ENCODE measurements at places on chromosomes 3 and 15.
A peak's percentile ranks its signal among the peaks of the same experiment; 100 is the strongest.

DNA sequence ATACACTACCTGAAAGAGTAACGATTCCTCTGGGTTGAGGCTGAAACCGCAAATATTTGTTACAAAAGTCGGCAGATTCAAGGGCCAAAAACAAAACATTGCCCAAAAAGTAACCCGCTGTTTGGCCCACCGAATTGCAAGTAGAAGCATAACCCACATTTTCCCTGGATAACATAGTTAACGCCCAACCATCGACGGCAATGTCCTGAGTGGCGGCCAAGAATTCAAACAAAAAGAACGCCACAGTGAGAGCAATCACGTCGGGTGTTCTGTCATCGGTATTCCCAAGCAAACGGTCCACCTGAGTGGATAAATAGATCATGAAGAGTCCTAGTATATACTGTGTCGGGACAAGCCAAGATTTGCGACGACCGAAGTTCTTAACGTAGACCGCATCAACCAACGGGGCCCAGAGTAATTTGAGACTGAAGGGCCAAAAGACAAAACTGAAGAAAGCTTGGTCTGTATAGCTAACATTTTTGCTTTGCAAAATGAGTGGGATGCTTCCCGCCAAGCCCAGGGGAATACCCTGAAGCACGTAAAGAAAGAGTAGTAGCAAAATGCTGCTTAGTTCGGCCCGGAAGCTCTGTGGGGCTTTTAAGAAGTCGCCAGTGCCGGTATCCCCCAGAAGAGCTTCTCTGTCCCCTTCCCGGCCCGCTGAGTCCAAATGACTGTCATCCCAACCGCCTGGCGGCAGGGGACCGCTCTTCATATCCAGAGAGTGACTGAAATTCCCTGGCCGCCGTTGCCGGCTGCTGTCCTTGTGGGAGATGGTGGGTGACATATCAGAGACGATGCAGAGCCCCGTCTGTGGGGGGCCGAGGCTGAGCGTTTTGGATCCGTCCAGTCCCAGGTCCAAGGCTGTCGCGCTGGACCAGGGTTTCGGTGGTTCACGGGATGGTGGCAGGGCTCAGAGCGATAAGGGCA is 750 bp downstream of the SLC33A1 start:
- peak; percentile 6 for DNase-seq

DNA sequence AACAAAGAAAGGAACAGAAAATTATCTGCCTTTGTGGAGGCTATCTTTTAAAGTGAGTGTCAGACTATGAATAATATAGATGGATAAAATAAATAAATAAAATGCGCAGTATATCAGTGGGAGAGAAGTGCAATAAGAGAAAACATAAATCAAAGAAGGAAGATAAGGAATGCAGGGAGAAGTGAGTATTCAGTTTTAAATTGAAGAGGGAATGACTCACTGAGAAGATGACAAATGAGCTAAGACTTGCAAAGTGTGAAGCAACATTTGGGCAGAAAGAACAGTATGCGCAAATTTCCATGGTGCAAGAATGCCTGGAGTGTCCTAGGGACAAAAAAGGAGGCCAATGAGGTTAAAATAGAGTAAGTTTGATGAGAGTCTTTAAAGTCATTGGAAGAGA is 1300.1 kb upstream of the ALCAM start:
- DNase-seq, result no peak

DNA sequence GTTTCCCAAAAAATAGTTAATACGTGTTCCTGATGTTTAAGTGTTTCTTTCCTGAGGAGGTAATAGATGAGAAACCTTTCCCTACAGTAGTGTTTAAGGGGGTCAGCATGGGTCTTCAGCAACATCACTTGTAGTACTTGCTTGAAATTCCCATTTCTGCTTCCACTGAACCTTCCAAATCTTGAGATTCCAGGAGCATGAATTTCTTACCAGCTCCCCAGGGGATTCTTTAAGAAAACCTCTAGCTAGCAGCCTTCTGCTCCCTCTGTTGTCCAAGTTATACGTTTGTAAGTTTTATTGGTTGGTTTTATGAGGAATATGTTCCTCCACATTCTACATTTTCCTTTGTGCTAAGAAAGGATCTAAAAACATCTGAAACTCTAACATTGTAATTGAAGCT is 38.2 kb upstream of the ACP3 start:
- no peak for DNase-seq

DNA sequence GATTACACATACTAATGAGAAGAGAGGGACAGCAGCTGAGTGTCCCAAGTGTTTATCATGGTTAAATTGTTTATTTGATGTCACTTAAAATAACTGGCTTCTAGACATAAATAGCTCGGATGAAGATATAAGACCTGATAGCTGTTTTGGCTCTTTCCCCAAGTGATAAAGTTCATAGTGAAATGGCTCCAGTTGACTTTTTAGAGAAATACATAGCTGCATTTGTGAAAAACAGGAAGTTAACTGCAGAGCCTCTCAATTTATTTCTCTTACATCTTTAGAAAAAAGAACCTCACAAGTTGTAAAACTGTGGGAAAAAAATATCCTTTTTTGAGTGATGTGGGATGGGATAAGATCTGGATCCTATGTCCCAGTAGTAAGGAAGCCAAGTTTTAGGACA is 332.9 kb upstream of the RASGRP1 start:
- DNase-seq, result no peak

- DNase-seq, result no peak
Observed at GRCh38 chr15:66412220-66412619, 25.5 kb downstream of the MAP2K1 start.

- DNase-seq, result no peak
Observed at GRCh38 chr3:118818386-118818785, 216.3 kb downstream of the IGSF11 start.

DNA sequence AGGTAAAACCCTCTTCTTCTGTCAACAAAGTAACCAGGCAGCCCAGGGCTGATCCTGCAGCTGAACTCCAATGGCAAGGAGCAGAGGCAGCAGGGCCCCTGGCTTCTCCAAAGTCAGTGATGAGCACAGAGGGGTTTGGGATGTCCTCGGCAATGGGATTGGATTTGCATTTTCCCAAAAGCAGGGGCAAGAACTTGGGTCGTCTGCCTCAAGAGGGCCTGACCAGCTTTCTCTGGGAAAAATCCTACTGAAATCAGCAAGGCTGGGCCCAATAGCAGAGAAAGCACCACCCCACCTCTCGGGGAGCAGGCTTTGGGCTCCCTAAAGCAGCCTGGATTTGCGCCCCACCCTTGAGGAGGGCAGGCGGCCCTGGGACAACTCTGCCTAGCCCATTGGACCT is 210.0 kb upstream of the IGF1R start:
- no peak for DNase-seq

- no peak for DNase-seq
Observed at GRCh38 chr3:15899388-15899787, 101.6 kb upstream of the ANKRD28 start.

GRCh38 chr15:44727485-44728231 is 8.7 kb upstream of the TRIM69 start:
- DNase-seq, result no peak

DNA sequence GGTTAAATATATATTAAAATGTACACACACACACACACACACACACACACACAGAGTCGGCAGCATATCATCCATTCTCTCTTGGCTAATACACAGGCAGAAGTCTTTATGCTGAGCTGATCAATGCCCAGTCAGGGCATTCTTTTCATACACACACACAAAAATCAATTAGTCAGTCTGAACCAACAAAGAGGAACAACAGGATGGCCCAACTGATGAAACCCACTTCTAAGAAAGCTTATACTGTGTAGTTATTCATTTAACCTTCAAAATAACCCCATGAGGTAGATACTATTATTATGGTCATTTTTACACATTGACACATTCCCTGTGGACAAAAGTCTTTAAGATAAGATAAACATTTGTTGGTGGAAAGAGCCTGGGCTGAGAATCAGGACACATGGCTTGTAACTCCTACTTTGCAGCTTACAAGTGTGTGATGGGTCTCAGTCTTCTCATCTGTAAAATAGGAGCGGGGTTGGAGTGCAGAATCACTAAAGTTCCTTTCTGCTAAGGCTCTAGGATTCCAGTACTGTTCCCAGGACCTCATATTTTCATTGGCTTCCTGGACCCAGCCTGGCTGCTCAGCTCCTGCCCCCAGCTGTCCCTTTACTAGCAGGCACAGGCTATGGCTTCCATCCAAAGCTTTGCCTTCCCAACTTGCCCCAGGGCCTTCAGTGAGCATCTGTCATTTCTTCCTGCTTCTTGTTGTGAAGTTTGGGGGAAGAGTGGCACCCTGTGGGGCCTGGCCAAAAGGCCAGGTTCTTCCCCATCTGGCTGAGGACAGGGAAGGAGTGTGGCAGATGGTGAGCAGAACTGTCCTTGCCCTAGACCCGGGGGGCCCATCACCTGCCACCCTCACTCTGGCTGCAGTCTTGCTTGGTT is 27.2 kb upstream of the GLCE start:
- no peak for DNase-seq

DNA sequence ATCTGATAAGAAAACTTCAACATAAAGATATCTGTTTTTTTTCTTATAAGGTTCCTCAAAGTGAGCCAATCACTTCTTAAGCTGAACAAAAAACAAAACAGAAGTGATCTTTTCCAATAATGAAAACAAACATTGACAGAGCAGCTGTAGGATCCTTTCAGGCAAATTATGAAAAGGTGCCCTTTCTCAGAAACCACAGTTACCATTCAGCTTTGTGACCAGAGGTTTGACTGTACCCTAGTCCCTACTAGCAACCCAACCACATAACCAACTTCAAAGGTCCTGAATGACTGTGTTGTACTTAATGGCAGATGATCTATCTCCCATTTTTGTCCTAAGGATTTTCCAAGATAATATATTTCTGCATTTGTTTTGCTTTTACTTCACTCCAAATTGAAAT is 39.4 kb upstream of the CCR2 start:
- no peak for DNase-seq

DNA sequence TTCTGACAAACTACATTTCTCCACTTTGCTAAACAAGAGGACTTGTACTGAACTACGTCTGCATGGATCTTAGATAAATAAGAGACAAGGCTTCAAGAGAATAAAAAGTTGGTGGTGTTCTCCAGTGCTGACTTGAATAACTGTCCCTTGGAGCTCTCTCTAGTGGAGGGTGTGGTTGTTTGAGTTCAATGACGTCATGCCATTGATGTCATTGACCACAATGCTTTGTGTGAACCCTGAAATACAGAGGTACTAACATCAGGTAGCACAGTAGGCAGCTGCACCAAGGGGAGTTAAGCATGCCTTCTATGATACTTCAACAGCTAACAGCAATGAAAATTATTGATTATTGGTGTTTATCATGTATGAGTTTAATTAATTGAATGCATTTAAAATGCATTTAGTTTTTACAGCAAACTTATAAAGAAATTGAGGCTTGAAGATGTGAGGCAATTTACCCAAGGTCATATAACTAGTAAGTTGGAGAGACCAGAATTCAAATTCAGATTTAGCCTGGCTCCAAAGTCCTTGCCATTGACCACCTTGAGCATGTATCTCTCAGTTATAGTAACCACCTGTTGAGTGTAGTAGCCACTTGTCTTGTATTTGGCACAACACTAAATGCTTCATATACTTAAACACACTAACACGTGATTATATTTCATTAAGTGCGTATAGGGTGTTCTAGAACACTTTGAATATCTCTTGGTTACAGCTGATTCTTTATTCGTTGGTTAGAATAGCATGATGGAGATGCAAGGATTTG is 126.0 kb upstream of the ANKRD28 start:
- no peak for DNase-seq

- DNase-seq, result no peak
Observed at GRCh38 chr3:69850849-69851248, 111.6 kb downstream of the MITF start.

GRCh38 chr15:58139276-58139988 is 1.3 kb downstream of the AQP9 start:
- no peak for DNase-seq

- DNase-seq, result no peak
Observed at GRCh38 chr3:126085276-126085675, 1.4 kb upstream of the SLC41A3 start.

DNA sequence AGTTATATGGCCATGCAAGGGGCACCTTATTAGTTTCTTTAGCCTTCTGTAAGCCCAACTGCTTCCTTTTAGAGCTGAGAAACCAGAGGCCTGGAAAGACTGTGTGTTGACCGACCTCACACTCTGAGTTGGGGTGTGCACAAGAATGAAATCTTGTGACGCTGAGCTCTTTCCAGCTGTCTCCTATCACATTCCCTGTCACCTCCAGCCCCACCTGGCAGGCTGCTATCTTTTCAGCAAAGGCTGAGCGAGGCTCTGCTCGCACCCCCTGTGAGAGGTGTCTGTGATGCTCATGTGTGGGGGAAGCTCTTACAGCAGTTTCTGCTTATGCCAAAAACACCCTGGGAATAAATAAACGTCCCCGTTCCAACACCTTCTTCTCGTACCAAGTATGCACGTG is 27.0 kb upstream of the LPP start:
- no peak for DNase-seq

Data from stimulated activated CD8-positive, alpha-beta memory T cell treated with anti-CD3 and anti-CD28 coated beads, Interleukin-15, amount 100 ng/mL, for 48 hours (primary cell).